ENCODE measurements at places on chromosomes 11 and 22. TPM values are rescaled to one million over a fixed set of nuclear protein-coding genes. Genes with fewer than 3 reads are reported as not detected.

Gene MAP6
- polyA plus RNA-seq, result 10.7 TPM

Gene CYTH4
- 5.2 TPM for polyA plus RNA-seq

Gene WNT11
- 16.6 TPM for polyA plus RNA-seq

Gene TMEM45B
- 0.48 TPM for polyA plus RNA-seq

Gene CEND1
- polyA plus RNA-seq, result 0.70 TPM

Gene RAB36
- polyA plus RNA-seq, result 0.80 TPM

Gene SOX6
- 22.8 TPM for polyA plus RNA-seq

Gene EFCAB6
- 0.76 TPM for polyA plus RNA-seq

Gene SMIM35
- 0.32 TPM for polyA plus RNA-seq

Gene WNT7B
- 0.10 TPM for polyA plus RNA-seq

Gene IL18
- polyA plus RNA-seq, result 0.40 TPM

Gene RPS19BP1
- 50.8 TPM for polyA plus RNA-seq

Gene B3GAT1
- polyA plus RNA-seq, result 0.52 TPM

Gene IGSF9B
- polyA plus RNA-seq, result 11.8 TPM

Gene OR2AT4
- polyA plus RNA-seq, result 0.11 TPM

Gene ARHGAP42
- 25.6 TPM for polyA plus RNA-seq

Gene CRYBB1
- 0.71 TPM for polyA plus RNA-seq

Gene BRSK2
- 1.2 TPM for polyA plus RNA-seq

Gene PRR5L
- 7.8 TPM for polyA plus RNA-seq

Gene FGF19
- polyA plus RNA-seq, result 0.53 TPM

Gene HEPHL1
- polyA plus RNA-seq, result 0.04 TPM

All from forelimb muscle (tissue), 1 donor.